T-helper 1 cell (primary cell): ENCODE measurements at places on chromosomes 16 and 17.

- DNase-seq: no peak
Observed at GRCh38 chr17:559551-560431, 154.8 kb downstream of the VPS53 start.

DNA sequence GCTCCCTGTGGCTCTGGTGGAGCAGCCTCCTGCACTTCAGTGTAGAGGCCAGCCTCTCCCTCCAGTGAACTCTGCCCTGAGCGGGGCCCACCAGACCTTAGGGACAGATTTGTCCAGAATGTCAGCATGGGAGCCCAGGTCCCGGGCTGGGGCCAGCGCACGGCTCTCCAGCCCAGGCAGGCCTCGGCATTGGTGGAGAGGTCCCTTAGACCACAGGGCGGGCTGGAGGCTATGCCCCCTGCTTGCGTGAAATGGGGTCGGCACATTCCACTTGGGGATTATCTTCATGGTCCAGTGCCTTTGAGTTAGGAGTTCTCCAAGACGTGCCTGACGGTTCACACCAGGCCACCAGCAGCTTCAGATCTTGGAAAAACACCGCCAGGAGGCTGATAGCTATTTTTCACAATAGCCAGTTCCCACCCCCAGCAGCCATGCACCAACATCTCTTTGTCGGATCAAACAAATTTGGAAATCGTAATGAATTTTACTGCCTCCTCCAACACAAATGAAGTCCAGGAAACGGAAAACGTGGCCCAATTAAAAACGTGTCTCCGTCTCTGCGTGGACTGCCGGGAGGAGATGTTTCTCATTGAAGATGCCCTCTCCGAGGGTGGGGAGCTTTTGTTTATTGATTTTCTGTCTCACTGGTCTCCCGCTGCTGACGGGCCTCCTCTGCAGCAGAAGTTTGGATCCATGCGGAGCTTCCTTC is 110.0 kb upstream of the CIBAR2 start:
- DNase-seq: no peak

- no peak for DNase-seq
Observed at GRCh38 chr16:74603848-74604247, 3.1 kb downstream of the GLG1 start.

- DNase-seq: peak; percentile 58
Observed at GRCh38 chr17:37490022-37490587, 414 bp downstream of the DUSP14 start.

- peak; percentile 19 for DNase-seq
Observed at GRCh38 chr17:4901648-4902344, 1.1 kb downstream of the CHRNE start.

- peak; percentile 65 for DNase-seq
Observed at GRCh38 chr17:38415250-38416194, 12.7 kb upstream of the ARHGAP23 start.

DNA sequence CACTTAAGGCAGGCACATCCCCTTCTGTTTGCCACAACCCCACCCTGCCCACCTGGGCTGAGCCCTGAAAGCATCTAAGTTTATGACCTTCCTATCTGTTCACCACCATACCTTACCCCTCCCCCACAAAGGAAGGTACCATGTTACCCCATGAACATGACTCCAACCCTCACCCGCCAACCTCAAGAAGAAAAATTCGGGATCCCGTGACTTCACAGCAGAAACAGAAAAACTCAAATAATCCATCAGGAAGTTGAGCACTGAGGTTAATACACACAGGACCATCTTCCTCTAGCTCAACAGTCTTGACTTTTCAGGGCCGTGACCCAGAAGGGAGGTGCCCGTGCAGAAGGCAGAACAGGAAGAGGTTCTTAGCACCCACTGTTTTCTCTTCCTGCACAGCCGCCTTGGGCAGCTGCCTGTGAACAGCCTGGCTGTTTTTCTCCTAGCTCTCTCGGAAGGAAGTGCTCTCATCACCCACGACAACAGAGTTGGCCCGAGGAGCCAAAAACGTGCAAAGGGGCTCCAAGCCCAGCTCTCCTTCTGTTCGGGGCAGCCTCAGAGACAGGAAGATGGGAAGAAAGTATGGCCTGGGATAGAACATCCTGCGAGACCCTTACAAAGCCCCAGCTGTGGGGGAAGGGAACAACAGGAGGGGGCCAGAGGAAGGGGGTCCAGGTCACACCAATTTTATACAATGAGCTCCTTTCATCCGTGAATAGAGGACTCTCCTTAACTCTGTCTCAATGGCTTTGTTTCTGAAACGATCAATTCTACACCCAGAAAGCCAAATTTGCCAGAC is 101.1 kb downstream of the XYLT1 start:
- peak; percentile 62 for DNase-seq

DNA sequence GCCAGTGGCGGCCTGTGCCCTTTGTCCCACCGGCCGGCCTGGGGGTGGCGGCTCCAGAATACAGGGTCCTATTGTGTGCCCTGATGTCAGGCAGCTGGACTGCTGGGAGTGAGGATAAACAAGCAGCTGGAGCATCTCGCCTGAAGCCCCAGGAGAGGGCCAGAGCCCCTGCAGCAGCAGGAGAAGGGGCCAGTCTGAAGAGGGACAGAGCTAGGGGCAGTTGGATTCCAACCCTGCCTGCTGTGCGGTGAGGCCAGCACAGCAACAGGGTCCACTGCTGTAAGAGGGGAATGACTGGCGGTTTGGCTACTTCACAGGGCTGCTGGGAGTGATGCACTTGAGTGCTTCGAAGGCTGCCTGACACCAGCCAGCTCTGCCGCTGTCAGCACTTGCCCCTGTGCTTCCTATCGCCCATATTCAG is 25.0 kb downstream of the RAB11FIP4 start:
- no peak for DNase-seq

- no peak for DNase-seq
Observed at GRCh38 chr17:80389011-80389995, 25.7 kb upstream of the ENDOV start.

- DNase-seq: no peak
Observed at GRCh38 chr17:35167666-35168065, 20.0 kb downstream of the UNC45B start.

DNA sequence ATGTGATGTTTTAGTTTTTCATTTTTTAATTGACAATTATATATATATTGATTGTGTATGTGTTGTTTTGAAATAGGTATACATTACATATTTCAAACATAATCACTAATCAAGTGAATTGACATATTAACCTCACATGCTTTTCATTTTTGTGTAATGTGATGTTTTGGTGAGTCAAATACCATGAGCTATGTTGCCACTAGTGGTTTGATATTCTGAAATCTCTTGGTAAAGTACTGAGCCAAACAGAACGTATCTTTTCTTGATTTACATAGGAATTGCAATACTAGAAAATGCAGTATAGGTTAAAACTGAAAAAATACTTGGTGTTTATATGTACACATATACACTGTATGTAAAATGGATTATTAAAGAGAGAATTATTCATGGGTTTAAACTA is 65.2 kb upstream of the SIAH1 start:
- DNase-seq: no peak
